Immature natural killer cell (primary cell): ENCODE measurements at places on chromosomes 5 and 9.
A peak's percentile ranks its signal among the peaks of the same experiment; 100 is the strongest.

GRCh38 chr9:115653171-115653606 lies 500.4 kb upstream of the PAPPA start:
- no peak overlapping the region for H3K4me3 ChIP-seq
- no peak overlapping the region for H3K27ac ChIP-seq
- no peaks in the 10 kb centered on the region for H3K36me3 ChIP-seq
- no peaks in the 10 kb centered on the region for H3K4me1 ChIP-seq
- DNase-seq = no peak
- H3K27me3 ChIP-seq = no peaks in the 10 kb centered on the region

- H3K4me1 ChIP-seq = no peaks in the 10 kb centered on the region
- DNase-seq = no peak
- no peaks in the 10 kb centered on the region for H3K27me3 ChIP-seq
- no peak overlapping the region for H3K27ac ChIP-seq
- H3K36me3 ChIP-seq = no peaks in the 10 kb centered on the region
- H3K4me3 ChIP-seq = no peak overlapping the region
These were observed 90.4 kb upstream of the MVB12B start for GRCh38 chr9:126236273-126236672.

- H3K36me3 ChIP-seq = no peaks in the 10 kb centered on the region
- H3K4me3 ChIP-seq = no peak overlapping the region
- H3K4me1 ChIP-seq = no peaks in the 10 kb centered on the region
- H3K27ac ChIP-seq = no peak overlapping the region
- no peak for DNase-seq
These were observed 68.3 kb upstream of the TXNDC8 start for GRCh38 chr9:110405858-110406443.

GRCh38 chr9:68925175-68925574 lies 88.7 kb downstream of the PRKACG start:
- peaks cover 13% of the 10 kb centered on the region for H3K27me3 ChIP-seq
- no peak for DNase-seq
- H3K4me3 ChIP-seq = no peak overlapping the region
- H3K4me1 ChIP-seq = no peaks in the 10 kb centered on the region
- no peaks in the 10 kb centered on the region for H3K36me3 ChIP-seq
- H3K27ac ChIP-seq = no peak overlapping the region

GRCh38 chr9:38073882-38074281 lies 4.9 kb upstream of the SHB start:
- no peaks in the 10 kb centered on the region for H3K36me3 ChIP-seq
- H3K27ac ChIP-seq = no peak overlapping the region
- H3K27me3 ChIP-seq = peaks cover 12% of the 10 kb centered on the region
- H3K4me3 ChIP-seq = no peak overlapping the region

- no peak for DNase-seq
- H3K27ac ChIP-seq = no peak overlapping the region
- no peak overlapping the region for H3K4me3 ChIP-seq
- peaks cover 17% of the 10 kb centered on the region for H3K27me3 ChIP-seq
- H3K36me3 ChIP-seq = no peaks in the 10 kb centered on the region
These were observed 143.9 kb downstream of the C9orf50 start for GRCh38 chr9:129476821-129477611.

- peaks cover 59% of the 10 kb centered on the region for H3K4me1 ChIP-seq
- peaks cover 39% of the 10 kb centered on the region for H3K36me3 ChIP-seq
- DNase-seq = no peak
These were observed 41.5 kb downstream of the DCP2 start for GRCh38 chr5:113017881-113018635.

DNA sequence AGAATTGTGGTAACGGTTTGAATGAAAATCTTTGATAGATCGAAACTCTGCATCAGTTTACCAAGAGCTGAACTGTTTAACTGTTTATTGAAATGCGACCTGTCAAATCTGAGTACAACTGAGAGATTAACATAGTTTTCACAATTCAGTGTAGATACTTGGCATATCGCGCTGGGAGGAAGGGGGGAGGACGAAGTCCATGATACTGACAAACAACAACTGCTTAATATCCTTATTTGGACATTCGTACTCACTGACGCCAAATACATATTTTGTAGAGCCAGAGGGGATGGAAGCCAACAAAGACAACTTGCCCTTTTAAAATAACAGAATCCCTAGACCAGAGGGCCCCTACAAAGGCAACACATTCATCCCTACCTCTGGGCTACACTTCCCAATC lies 93.2 kb downstream of the GLIS3 start:
- no peak for DNase-seq
- H3K4me3 ChIP-seq = no peak overlapping the region
- H3K36me3 ChIP-seq = no peaks in the 10 kb centered on the region
- H3K27me3 ChIP-seq = peaks cover 2% of the 10 kb centered on the region
- H3K27ac ChIP-seq = no peak overlapping the region

DNA sequence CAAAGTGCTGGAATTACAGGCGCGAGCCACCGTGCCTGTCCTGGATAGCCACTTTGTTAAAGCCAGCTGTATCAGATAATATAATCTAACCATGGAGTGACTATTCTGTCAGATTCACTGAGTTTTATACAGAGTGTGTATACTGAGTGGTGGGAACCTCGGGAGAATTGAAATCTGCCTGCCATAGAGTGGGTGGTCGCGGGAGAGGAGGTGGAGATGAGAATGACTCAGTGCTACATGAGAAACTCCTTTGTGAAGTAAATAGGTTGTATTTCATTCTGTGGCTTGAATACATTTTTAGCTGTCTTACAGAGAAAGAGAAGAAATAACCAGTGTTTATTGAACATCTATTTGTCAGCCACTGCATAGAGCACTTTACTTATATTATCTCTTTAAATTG lies 26.4 kb downstream of the ATP6V0E1 start:
- peaks cover 2% of the 10 kb centered on the region for H3K27me3 ChIP-seq
- no peak overlapping the region for H3K4me3 ChIP-seq
- H3K36me3 ChIP-seq = no peaks in the 10 kb centered on the region

GRCh38 chr5:177482359-177482795 lies 8.9 kb upstream of the DBN1 start:
- H3K36me3 ChIP-seq = no peaks in the 10 kb centered on the region
- H3K4me3 ChIP-seq = no peak overlapping the region
- peaks cover 21% of the 10 kb centered on the region for H3K4me1 ChIP-seq
- no peak overlapping the region for H3K27ac ChIP-seq

DNA sequence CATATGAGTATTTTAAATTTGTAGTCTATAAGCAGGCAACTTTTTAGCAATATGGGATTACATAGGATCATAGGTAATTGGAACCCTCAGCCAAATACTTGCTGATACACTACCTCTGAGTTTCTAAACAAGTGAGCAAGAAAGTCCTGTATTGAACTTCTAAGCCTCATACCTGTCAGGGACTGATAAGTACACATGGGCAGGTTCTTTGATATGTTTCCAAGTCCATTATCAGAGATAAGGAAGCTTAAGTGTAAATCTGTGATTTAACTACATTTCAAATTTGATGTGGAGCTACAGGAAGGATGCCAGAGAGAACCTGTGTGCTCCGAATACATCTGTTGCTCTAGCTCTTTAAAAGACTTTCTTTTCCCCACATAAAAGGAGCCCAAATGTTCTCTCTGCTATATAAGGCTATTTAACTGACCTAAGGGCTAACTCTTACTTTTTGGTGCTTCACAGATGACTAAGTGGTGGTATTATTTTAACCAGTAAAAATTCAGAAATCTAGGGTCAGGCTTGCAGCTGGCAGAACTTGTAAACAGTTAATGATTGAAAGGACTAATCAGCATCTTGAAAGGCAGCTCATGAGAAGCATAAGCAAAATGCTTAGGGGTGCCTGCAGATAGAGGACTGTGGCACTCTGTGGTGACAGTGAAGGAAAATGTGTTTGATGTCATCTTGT lies 228.6 kb downstream of the NR3C1 start:
- peaks cover 16% of the 10 kb centered on the region for H3K36me3 ChIP-seq
- no peaks in the 10 kb centered on the region for H3K27me3 ChIP-seq
- no peak overlapping the region for H3K4me3 ChIP-seq
- peaks cover 15% of the 10 kb centered on the region for H3K4me1 ChIP-seq
- no peak for DNase-seq

- H3K4me3 ChIP-seq = no peak overlapping the region
- peak; percentile 48 for DNase-seq
- peaks cover 2% of the 10 kb centered on the region for H3K27me3 ChIP-seq
- H3K27ac ChIP-seq = no peak overlapping the region
- H3K4me1 ChIP-seq = peaks cover 2% of the 10 kb centered on the region
- H3K36me3 ChIP-seq = no peaks in the 10 kb centered on the region
These were observed 363.3 kb upstream of the RPS23 start for GRCh38 chr5:82641331-82642003.
